ENCODE measurements at places on chromosomes 11 and 22. TPM values are rescaled to one million over a fixed set of nuclear protein-coding genes. Genes with fewer than 3 reads are reported as not detected.

The BDNF gene
- 2.9 TPM for total RNA-seq

The UCP3 gene
- 0.39 TPM for total RNA-seq

DNA sequence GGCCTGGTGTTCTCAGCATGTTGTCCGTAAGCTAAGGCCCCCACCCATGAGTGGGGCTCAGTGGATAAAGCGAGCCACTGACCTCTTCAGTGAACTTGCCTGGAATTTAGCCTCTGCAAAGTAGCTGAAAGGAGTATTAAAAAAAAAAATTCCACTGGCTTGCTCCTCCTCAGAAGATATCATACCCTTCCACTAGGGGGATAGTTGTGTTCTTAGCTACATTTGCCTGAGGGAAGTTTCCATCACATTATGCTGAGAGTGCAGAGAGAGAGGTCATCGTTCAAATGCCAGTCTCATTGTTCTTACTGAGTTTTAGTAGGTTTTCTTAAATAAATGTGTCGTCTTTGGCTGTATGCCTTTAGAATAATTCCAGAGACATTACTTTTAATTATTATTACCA is 879.7 kb downstream of the JRKL start:
- DNase-seq = no peak

DNA sequence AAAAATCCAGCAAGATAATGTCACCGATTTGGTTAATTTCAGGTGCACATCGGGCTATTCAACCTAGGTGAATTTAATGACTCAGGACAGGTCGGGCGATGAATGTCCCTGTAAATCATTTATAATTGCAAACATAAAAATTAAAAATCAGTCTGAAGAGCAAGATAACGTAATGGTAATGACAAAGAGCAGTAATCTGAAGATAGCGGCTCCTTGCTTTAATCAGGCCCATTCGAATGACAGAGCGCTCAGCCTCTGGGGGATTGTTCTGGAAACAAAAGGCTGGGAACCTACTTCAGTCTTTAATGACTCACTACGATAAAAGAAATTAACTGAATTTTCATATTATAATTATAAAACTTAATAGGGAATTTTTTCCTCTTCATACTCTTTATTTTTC is 61.3 kb downstream of the RCN1 start:
- no peak for DNase-seq

The PIWIL4 gene
- 6.2 TPM for total RNA-seq

GRCh38 chr11:123313262-123313661 is 116.8 kb upstream of the GRAMD1B start:
- no peak for DNase-seq

The SERPIND1 gene
- not detected for total RNA-seq

DNA sequence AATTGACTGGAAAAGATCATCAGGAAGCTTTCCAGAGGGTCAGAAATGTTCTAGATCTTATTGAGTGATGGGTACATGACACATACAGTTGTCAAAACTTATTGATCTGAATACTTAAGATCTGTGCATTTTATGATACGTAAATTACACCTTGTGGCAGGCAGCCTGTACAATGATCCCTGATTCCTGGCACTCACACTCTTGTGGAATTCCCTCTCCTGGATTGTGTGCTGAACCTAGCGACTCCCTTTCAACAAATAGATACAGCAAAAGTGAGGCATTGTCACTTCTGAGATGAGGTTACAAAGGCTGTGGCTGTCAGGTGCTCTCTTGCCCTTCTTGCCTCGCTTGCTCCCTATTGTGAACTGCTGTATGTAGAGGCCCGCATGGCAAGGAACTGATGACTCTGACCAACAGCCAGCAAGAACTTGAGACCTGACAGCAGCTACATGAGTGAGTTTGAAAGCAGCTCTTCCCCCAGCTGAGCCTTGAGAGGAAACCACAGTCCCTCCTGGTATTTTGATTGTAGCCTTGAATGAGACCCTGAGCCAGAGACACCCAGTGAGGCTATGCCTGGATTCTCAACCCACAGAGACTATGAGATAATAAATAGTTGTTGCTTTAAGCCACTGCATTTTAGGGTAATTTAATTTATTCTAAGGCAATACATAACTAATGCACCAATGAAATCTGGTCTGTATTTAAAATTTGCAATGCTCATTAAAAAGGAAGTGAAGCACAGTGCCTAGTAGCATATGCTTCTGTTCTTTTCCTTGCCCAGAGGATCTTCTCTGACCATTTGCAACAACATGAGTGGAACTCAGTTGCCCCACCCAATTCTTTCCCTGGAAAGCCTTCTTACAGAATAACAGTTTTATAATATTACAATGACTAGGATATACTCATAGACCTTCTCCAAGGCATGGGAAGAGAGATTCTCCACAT is 60.5 kb upstream of the IZUMO1R start:
- no peak for DNase-seq

DNA sequence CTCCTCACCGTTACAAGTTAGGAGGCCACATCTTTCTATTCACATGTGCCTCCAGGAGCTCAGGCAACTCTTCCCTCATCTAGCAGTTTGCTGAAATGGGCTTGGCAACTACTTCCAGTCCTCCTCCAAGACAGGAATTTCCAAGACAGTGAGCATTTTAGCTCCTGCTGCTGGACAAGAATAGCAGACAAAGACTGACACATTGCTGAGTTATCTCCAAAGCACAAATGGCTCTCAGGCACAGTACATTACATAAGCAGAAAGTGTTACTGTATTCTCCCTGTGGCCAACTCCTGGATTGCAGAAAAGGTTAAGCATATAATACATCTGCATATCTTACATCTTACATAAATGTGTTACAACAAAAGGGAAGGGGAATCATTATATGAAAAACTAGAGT is 83.2 kb upstream of the POU2AF2 start:
- no peak for DNase-seq

DNA sequence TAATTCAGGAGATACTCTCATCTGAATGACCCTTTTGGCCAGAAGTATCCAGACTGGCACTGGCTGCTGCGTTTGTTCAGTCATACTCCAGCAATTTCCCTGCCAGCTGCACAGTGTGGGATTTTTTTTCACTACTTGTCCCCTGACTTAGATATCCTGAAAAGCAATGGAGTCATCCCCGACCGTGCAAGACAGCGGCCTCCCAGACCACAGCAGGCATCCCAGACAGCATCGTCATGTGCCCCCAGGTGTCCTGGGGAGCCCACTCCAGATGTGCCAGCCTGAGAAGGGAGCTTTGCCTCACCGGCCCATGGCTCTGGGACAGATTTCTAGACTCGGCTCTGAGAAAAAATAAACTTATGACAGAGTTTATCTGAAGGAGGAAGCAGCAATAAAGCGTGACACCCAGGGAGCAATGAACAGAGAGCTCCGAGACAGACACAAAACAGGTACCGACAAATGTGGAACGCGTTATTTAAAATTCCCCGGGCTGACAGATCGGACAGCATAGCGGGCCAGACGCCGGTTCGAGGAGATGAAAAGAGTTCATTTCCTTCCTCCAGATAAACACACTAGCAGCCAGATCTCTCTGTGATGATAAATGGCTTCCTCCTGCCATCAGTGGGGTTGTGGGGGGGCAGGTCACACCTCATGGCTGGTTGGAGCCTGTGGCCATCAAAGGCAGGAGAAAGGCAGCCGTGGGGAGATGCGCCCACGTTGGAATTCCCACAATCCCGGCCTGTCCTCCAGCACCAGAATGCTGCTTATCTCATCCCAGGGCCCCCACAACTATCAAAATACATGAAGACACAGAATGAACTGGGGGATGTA is 106.4 kb upstream of the FGF3 start:
- DNase-seq = no peak

DNA sequence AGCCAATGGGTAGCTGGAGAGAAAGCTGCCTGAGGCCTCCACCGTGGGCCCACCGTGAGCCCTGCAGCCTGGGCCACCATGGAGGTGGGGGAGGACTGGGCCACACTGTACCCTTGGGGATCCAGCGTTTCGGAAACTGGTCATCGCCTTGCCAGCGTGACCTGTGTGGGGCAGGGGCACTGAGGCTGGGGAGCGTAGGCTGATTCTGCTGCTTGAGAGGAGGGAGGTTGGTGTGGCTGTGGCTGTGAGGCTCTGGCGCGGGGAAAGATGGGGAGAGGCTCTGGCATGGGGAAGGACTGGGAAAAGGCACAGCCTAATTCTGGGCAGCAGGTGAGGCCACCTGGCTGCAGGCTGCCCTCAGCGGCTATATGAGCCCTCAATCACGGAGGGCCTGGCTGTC is 12.6 kb upstream of the TTLL12 start:
- no peak for DNase-seq

GRCh38 chr22:46584081-46584921 is 35.9 kb upstream of the GRAMD4 start:
- no peak for DNase-seq

- DNase-seq = no peak
Observed at GRCh38 chr22:42300259-42301076, 30.0 kb upstream of the TCF20 start.

The CASP12 gene
- 1.3 TPM for total RNA-seq

All from skin of body (tissue), 3 donors.